ENCODE measurements at places on chromosomes 11 and 22. TPM values are rescaled to one million over a fixed set of nuclear protein-coding genes. Genes with fewer than 3 reads are reported as not detected.
A peak's percentile ranks its signal among the peaks of the same experiment; 100 is the strongest.

- H3K27ac ChIP-seq: no peak overlapping the region
- no peaks in the 10 kb centered on the region for H3K27me3 ChIP-seq
- H3K4me1 ChIP-seq: peaks cover 12% of the 10 kb centered on the region
- H3K36me3 ChIP-seq: no peaks in the 10 kb centered on the region
Observed at GRCh38 chr22:21718499-21718898, 17.1 kb downstream of the YPEL1 start.

The MMP11 gene
- 11.3 TPM for total RNA-seq

DNA sequence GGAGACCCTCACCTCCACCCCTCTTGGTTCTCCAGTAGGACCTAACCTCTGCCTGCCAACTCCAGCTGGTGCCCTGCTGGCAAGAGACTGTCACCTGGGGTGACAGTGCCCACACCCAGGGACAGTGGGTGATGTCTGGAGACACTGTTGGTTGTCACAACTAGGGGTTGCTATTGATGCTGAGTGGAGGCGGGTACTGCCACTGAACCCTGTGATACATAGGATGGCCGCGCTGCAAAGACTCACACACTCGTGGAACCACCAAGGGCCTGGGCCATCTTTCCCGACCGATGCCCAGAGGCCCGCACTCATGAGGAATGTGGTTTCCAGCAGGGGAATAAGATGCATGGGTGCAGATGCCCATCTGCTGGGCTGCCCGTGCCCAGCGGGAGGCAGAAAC is 143.2 kb downstream of the SHANK2 start:
- H3K27me3 ChIP-seq: no peaks in the 10 kb centered on the region
- DNase-seq: no peak
- H3K4me1 ChIP-seq: peaks cover 9% of the 10 kb centered on the region
- no peak overlapping the region for H3K27ac ChIP-seq
- H3K4me3 ChIP-seq: no peak overlapping the region

The RPUSD4 gene
- total RNA-seq: 74.3 TPM

The OR11H1 gene
- not detected for total RNA-seq

GRCh38 chr11:87213444-87213843 is 175.7 kb downstream of the TMEM135 start:
- no peak overlapping the region for H3K4me3 ChIP-seq
- H3K27me3 ChIP-seq: no peaks in the 10 kb centered on the region

DNA sequence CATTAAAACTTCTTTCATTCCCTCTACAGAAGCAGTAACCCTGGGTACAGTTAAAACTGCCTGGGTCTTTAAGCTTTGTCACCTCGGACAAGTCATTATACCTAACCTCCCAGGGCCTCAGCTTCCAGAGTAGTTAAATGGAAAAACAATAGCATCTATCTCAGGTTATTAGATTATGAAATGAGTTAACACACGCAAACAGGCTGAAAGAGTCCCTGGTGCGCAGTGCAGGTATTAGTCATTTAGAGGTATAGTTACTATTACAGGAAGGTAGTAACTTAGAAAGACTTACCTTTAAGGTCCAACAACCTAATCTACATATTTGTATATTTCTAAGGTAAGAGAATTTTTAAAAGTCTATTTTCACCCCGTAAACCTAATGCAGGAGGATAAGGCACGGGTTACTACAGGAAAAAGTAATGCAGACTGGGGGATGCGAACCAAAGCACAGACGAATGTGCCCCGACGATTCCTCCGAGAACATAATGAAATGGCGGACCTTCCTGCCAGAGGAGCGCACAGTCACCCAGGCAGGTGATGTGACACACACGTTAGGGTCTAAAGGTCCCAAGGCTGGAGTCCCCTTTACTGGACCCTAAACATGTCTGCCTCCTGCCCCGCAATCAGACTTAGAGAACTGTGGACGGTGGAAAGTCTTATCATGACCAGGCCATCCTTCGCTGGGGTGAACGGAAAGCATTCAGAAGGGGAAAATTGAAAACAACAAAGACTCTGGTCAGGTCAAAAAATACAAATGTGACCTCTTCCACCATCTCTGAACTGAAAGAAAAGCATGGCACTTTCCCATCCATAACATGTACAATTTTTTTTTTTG is 1.3 kb downstream of the NAP1L4 start:
- H3K4me1 ChIP-seq: peaks cover 13% of the 10 kb centered on the region
- peak; percentile 73 for DNase-seq
- peak overlapping the region; percentile 100 for H3K27ac ChIP-seq

DNA sequence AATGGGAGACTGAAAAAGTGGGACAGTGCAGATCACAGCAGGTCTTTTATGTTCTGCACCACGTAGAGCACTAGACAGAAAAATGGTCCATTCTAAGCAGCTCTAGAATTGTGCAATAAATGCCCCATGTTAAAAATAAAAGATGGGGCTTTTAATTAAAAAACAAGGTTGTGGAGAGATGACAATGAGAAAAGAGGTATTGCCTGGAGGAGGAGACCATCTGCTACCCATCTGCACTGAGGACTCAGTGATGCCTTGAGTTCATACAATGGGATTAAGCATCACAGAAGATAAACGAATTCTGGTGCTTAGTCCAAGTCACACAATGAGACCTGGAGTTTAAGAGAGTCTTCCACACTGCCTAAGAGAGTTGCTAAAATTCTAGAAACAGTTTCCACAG is 73.6 kb downstream of the PAK1 start:
- peaks cover 3% of the 10 kb centered on the region for H3K4me1 ChIP-seq
- no peaks in the 10 kb centered on the region for H3K36me3 ChIP-seq
- no peaks in the 10 kb centered on the region for H3K27me3 ChIP-seq
- H3K4me3 ChIP-seq: no peak overlapping the region
- H3K27ac ChIP-seq: no peak overlapping the region

DNA sequence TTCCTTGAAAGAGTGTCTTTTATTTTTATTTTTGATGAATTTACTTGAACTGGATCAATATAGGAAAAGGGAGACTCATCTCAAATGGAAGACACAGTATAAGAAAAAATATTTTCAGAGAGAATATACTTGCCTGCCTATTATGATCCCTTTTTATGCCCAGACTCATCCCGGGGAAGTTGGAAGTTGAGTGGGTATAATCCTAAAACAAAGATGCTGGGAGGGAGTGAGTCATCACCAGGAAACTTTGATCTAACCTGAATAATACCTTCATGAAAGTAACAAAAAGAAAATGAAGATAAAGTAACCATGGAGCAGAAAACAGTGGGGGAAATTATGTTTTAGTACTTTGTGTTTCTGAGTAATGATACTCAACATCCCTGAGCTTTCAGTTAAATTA is 1514.0 kb downstream of the FAM181B start:
- no peak overlapping the region for H3K4me3 ChIP-seq
- H3K27me3 ChIP-seq: no peaks in the 10 kb centered on the region
- H3K27ac ChIP-seq: no peak overlapping the region
- peaks cover 18% of the 10 kb centered on the region for H3K4me1 ChIP-seq
- no peaks in the 10 kb centered on the region for H3K36me3 ChIP-seq
- DNase-seq: no peak

- H3K4me3 ChIP-seq: no peak overlapping the region
- no peak for DNase-seq
- H3K27ac ChIP-seq: no peak overlapping the region
- H3K4me1 ChIP-seq: no peaks in the 10 kb centered on the region
- no peaks in the 10 kb centered on the region for H3K27me3 ChIP-seq
Observed at GRCh38 chr11:76587820-76588454, 82.6 kb downstream of the LRRC32 start.

The THY1 gene
- not detected for total RNA-seq

GRCh38 chr22:44133901-44134571 is 46.7 kb upstream of the PARVG start:
- no peak overlapping the region for H3K4me3 ChIP-seq
- DNase-seq: no peak

DNA sequence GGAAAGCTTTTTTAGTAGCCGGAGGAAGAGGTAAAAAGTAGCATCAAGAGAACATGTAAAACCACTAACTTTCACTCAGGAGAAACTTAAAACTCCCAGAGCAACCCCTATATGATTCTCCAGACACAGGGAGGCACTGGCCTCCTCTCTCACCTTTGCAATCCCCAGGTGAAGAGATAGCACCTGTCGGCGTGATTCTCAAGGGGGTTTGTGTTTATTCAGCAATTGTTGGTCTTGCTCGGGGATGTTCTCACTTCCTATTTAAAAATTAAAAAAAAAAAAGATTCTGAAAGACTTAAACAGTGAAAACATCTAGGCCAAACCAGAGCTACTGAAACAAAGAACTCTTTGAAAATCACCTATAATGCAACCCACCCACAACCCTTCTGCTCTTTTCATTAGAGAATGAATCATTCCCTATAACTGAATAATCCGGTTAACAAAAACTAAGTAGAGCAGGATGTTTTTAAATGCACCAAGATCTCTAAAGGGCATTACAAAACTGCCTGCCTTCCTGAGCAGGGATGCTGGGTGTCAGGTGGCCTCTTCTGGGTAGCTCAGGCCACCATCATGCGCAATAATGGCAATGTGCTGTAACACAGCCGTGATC is 24.9 kb downstream of the DHCR7 start:
- H3K36me3 ChIP-seq: no peaks in the 10 kb centered on the region
- no peak overlapping the region for H3K27ac ChIP-seq
- H3K4me3 ChIP-seq: no peak overlapping the region
- no peaks in the 10 kb centered on the region for H3K4me1 ChIP-seq
- DNase-seq: no peak

DNA sequence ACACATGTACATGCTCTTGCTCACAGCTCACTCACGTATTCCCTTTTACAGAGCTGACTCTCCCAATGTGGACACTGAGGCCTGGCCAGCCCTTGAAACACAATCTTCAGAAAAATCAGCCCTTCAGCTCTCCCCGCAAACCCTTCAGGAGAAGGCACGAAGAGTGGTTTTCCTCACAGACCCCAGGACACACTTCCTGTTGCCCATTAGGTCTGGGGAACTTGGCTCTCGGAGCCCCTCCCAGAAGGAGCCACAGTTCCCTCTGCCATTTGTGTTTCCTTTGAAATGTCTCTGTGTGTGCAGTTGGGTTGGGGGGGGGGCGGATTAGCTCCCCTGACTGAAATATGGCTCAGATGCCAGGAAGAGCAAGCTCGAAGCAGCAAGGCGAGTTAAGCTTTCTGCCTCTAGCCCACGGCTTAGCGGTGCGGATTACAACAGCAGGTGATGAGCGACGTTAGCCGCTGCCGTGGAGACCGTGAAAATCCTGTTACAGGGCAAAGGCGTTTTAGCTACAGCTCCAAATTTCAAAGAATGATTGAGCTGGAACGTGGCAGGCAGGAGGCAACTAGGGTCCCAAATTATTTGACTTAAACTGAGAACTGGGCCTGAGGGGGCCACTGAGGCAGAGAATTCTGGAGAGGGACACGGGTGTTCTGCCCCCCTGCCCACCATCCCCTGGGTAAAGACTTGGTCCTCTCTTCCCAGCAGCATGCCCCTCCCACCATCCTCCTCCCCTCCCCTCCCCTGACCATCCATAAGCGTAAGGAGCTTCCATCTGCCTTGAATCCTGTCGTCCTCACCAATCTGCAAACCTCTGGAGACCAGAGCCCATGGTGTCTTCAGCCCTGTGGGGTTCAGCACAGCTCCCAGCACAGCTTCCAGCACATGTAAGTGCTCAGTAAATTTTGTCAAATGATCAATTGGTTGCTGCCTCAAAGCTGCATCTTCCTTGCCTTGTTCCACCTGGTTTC is 598.6 kb downstream of the BUD13 start:
- H3K4me3 ChIP-seq: no peak overlapping the region
- peaks cover 24% of the 10 kb centered on the region for H3K4me1 ChIP-seq
- no peaks in the 10 kb centered on the region for H3K27me3 ChIP-seq
- no peaks in the 10 kb centered on the region for H3K36me3 ChIP-seq
- H3K27ac ChIP-seq: no peak overlapping the region

GRCh38 chr11:62544581-62545436 is 1.8 kb downstream of the AHNAK start:
- peak overlapping the region; percentile 97 for H3K27ac ChIP-seq
- DNase-seq: no peak
- peak overlapping the region; percentile 87 for H3K4me3 ChIP-seq
- no peaks in the 10 kb centered on the region for H3K27me3 ChIP-seq

The ACCS gene
- total RNA-seq: 24.7 TPM

GRCh38 chr11:122248131-122248530 is 132.1 kb upstream of the BLID start:
- DNase-seq: no peak
- H3K4me1 ChIP-seq: no peaks in the 10 kb centered on the region
- no peak overlapping the region for H3K27ac ChIP-seq
- no peaks in the 10 kb centered on the region for H3K36me3 ChIP-seq

GRCh38 chr11:117479372-117479771 is 151.7 kb downstream of the CEP164 start:
- no peaks in the 10 kb centered on the region for H3K36me3 ChIP-seq
- H3K4me3 ChIP-seq: no peak overlapping the region
- no peaks in the 10 kb centered on the region for H3K4me1 ChIP-seq
- peaks cover 3% of the 10 kb centered on the region for H3K27me3 ChIP-seq
- H3K27ac ChIP-seq: no peak overlapping the region

The SYT13 gene
- total RNA-seq: 6.0 TPM

- no peaks in the 10 kb centered on the region for H3K36me3 ChIP-seq
- H3K4me3 ChIP-seq: no peak overlapping the region
- no peaks in the 10 kb centered on the region for H3K27me3 ChIP-seq
Observed at GRCh38 chr11:120565466-120566155, 54.1 kb downstream of the GRIK4 start.

DNA sequence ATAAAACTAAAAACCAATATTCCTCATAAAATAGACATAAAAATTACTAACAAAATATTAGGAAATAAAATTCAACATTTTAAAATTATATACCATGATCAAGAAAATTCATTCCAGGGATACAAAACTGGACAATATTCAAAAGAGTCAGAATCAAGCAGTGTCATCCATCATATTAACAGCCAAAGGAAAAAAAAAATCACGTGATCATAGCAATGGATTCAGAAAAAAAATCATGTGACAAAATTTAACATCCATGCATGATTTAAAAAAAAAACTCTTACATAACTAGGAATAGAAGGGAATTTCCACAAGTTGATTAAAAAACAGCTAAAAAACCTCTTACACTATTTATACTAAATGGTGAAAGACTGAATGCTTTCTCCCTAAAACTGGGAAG is 95.3 kb upstream of the USP47 start:
- no peaks in the 10 kb centered on the region for H3K27me3 ChIP-seq
- no peak for DNase-seq
- H3K4me1 ChIP-seq: no peaks in the 10 kb centered on the region
- no peak overlapping the region for H3K4me3 ChIP-seq
- H3K36me3 ChIP-seq: no peaks in the 10 kb centered on the region
- no peak overlapping the region for H3K27ac ChIP-seq

The SAA4 gene
- not detected for total RNA-seq

GRCh38 chr11:112745973-112746372 is 215.2 kb upstream of the NCAM1 start:
- H3K36me3 ChIP-seq: no peaks in the 10 kb centered on the region
- no peak overlapping the region for H3K27ac ChIP-seq
- DNase-seq: no peak
